ENCODE measurements at places on chromosomes 3 and 15.
A peak's percentile ranks its signal among the peaks of the same experiment; 100 is the strongest.

DNA sequence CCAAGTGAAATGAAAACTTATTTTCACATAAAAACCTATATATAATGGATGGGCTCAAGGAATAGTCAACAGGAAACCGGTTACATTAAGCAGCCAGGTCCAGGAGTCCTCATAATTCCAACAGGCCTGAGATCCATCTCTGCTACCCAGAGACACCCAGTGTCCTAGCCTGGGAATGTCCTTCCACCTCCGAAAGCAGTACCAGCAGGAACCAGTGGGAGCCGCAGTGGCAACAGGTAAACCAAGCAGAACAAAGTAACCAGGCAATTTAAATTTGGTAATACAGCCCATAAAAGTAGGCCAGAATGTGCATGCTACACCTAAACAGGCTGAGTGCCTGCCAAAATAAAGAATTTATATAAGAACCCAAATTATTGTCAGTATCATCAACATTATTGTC lies 195.6 kb downstream of the ZBBX start:
- DNase-seq: peak; percentile 33

DNA sequence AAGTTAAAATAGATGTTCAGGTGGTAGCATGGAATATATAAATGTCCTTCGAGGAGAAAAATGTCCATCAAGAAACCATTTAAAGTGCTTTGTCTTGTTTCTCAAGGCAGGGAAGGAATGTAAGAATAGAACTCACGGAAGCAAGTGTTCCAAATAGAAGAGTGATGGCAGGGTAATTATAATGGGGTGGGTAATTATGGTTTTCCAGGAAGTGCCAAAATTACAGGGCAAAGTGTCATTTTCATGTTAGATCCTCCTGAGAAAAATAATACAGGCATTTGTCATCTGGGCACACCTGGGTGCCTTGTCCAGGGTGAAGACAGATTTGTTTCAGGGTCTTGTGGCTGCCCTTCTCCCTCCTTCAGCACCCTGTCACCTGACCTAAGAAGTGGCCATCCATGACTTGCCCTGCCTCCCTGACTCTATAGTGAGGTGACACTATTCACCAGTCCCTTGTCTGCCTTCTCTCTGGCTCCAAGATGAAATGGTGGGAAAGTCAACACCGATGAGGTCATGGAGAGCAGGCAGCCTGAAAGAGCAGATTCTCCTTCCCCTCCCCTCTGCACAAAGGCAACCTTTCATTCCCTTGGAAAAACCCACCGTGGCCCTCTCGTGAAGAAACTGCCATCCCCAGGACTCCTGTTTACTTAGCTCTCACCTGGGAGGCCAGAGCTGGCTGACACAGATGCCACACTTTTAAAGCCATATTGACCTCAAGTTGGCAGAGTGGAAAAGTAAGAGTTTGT lies 45.1 kb upstream of the AMOTL2 start:
- DNase-seq: no peak

DNA sequence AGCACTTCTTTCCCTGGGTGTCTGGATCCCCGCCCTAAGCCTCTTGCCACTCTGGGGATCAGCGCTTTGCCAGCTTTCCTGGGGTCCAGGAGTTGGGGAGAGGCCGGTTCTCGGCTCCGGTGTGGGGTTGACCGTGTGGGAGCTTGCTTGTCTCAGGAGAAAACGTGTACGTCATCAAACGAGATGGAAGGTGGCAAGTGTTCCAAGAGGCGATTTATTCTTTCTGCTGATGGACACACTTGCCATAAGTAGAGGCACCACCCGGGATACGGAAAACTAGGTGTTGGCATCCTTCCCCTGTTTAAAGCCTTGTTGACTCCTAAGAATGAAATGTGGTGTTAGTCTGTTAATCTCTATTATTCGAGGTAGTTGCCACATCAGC lies 295 bp downstream of the ZWILCH start:
- no peak for DNase-seq

GRCh38 chr15:100169615-100170290 lies 172.0 kb downstream of the ADAMTS17 start:
- DNase-seq: no peak

- DNase-seq: no peak
Measured at GRCh38 chr15:50452927-50453326, 28.7 kb downstream of the USP8 start.

GRCh38 chr3:9627901-9628633 lies 21.2 kb upstream of the MTMR14 start:
- DNase-seq: no peak

- no peak for DNase-seq
Measured at GRCh38 chr15:94008104-94009074, 223.0 kb upstream of the MCTP2 start.

DNA sequence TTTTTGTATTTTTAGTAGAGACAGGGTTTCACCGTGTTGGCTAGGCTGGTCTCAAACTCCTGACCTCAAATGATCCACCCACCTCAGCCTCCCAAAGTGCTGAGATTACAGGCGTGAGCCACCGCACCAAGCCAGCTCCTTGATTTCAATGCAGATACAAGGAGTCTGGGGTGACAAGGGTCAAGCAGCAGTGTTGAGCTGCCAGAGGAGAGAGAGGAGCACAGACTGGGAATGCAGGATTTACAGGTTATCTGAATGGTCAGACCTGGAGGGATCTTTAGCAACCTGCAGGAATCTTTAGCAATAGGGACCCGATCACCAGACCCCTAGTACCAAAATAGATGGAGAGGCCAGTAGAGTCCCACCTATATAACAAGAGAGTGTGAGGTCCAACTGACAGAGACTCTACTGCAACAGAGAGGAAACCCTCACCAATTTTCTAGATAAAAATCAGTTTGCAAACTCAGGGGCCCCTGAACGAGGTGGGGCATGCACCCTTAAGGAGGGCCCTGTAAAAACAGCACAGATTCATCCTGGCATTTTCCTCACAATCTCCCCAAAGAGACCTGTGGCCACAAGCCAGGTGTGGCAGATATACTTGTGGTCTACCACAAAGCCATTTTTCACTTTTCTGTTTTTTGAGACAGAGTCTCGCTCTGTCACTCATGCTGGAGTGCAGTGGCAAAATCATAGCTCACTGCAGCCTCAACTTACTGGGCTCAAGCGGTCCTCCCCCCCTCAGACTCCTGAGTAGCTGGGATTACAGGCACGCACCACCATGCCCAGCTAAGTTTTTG lies 10.7 kb upstream of the SHISA5 start:
- no peak for DNase-seq

GRCh38 chr15:60569596-60569995 lies 90.7 kb upstream of the ICE2 start:
- DNase-seq: no peak

GRCh38 chr3:134326126-134326525 lies 48.1 kb downstream of the AMOTL2 start:
- no peak for DNase-seq

DNA sequence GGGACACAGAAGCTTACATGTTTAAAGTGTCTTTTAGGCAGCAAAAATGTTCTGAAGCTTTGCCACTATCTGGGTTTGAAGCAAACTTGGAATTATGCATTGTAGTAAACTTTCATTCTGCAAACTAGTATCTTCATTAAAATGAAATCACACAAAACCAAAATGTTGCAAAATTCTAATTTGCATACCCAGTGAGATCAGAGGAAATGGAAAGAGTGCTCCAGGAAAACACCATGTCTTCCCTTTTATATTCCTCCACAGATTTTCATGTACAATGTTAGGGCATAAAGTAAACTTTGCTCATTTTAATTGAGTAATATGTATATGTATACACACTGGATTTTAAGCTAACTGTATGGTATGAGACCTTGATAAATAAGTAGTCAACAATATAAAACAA lies 23.9 kb downstream of the ANO10 start:
- DNase-seq: no peak

- no peak for DNase-seq
Measured at GRCh38 chr15:57609805-57610529, 18.3 kb downstream of the MYZAP start.

DNA sequence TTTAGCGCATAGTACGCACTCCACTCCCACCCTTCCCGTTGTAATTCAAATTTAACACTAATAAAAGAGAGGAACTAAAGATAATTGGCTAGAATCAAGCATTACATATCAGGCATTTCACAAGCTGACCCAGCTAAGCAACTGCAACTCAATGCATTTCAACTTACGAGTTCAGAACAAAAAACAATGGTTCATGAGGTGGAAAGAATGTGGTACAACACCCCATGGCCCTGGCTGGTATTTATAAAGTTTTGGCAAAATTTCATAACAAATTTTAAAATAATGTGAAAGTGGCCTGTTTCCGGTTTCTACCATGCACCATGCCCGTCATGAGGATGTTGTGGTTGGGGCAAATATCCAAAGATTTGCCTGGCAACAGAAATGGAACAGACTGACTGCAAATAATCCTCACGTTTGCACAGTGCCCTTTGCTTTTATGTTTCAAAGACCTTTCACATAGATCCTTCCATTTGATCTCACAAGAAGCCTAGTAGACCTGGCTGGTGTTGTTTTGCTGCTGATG lies 455.3 kb upstream of the NR2F2 start:
- DNase-seq: no peak

GRCh38 chr3:188309437-188310269 lies 155.7 kb downstream of the LPP start:
- DNase-seq: no peak

DNA sequence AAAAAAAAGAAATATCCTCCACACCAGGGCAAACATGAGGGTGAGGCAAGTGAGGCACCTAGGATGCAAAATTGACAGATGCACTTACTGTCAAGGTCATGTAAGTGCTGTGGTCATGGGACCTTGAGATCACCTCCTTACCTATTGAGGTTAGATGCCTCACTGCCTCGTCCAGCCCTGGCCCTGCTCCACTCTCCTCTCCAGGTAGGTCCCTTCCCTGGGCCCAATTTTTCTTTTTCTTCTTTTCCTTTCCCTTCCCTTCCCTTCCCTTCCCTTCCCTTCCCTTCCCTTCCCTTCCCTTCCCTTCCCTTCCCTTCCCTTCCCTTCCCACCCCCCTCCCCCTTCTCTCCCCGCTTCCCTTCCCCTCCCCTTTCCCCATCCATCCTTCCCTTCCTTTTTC lies 71.1 kb upstream of the DLG1 start:
- DNase-seq: no peak

DNA sequence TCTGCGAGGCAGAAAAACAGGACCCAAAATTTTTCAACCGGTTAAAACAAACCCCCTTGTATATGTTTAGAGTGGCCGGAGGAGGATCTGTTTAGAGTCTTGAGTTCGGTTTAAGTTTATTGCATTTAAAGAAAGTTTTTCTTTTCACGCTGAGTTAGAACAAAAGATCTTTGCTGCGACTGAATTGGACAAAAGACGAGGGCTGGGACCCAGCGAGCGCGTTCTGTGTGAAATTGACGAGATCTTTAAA lies 9.8 kb downstream of the NR2F2 start:
- no peak for DNase-seq

GRCh38 chr15:76200641-76201105 lies 110.6 kb downstream of the ETFA start:
- DNase-seq: no peak

DNA sequence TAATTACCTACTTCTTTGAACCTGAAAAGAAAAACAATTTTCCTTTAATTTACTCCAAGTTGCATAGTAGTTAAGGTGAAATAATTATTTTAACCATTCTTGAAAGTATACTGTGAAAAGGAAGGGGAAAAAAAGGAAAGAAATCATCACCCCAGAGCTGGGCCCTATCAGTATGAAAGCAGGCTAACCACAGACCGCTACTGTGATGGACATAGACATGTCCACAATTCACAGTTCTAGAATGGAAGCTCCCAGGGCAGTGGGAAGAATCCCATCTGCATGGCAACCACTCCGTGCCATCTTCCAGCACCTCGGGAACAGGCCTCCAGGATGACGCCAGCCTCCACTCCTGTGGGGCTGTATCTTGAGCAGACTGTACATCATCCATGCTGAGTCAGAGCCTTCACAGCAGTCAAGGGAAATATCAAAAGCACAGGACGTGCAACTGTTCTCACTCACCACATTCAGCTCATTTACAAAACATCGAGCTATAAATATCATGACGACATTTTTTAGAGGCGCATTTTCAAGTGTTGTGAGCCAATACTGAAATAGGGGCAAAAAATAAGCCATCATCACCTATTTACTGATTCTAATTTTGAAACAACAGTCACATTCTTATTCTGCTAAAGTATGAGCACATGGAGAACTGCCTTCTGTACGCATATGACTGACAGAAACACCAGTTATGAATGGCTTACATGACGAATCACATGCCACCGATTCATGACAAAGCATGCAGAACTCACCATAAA lies 119.7 kb downstream of the SNRK start:
- no peak for DNase-seq

DNA sequence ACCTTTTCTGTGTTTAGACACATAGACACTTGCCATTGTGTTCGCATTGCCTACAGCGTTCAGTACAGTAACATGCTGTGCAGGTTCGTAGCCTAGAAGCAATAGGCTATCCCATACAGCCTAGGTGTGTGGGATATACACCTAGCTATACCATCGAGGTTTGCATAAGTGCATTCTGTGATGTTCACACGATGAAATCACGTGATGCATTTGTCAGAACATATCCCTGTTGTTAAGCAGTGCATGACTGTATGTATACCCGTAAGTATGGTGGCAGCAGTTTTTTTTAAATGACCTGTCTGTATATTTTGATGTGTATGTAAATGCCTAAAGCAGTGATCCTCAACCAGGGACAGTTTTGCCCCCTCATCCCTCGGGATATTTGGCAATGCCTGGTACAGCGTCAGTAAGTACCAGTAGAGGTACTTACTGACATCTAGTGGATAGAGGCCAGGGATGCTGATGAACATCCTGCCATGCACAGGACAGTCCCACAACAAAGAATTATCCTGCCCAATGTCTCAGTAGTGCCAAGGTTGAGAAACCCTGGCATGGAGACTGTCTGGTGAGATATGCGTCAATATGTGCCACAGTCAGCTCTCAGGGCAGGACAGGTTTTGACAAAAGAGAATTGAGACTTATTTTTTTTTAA lies 129.1 kb downstream of the HCN4 start:
- DNase-seq: no peak

All from iPS DF 6.9 (cell line).